ENCODE measurements at places on chromosomes 12 and 14.
A peak's percentile ranks its signal among the peaks of the same experiment; 100 is the strongest.

DNA sequence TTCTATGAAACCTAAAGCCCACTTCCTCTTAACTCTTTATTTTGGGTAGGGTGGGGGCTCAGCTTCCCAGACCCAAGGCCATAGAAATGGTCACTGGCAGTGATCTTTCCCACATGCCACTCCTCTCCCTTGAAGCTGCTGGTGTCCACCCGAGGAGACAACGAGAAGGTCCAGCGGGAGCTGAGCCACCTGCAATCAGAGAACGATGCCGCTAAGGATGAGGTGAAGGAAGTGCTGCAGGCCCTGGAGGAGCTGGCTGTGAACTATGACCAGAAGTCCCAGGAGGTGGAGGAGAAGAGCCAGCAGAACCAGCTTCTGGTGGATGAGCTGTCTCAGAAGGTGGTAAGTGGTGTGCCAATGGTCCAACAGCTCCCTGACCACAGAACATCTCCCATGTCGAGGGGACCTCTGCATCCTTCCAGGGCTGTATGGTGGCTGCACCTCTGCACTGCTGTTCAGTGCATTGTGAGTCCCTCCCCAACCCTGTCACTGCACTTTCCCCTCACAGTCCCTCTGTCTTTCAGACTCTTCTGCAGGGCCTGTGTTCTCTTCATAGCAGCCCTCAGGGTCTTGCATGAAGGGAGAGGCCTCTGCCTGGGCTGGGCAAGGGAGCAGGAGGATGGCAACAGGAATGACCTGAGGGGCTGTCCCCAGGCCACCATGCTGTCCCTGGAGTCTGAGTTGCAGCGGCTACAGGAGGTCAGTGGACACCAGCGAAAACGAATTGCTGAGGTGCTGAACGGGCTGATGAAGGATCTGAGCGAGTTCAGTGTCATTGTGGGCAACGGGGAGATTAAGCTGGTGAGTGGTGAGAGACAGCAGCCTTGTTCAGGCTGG is 18.8 kb upstream of the PIP4K2C start:
- DNase-seq, result no peak

GRCh38 chr12:92562063-92562734 is 140.6 kb upstream of the PLEKHG7 start:
- no peak for DNase-seq

- no peak for DNase-seq
Observed at GRCh38 chr12:52674433-52674775, 5.8 kb downstream of the KRT1 start.

DNA sequence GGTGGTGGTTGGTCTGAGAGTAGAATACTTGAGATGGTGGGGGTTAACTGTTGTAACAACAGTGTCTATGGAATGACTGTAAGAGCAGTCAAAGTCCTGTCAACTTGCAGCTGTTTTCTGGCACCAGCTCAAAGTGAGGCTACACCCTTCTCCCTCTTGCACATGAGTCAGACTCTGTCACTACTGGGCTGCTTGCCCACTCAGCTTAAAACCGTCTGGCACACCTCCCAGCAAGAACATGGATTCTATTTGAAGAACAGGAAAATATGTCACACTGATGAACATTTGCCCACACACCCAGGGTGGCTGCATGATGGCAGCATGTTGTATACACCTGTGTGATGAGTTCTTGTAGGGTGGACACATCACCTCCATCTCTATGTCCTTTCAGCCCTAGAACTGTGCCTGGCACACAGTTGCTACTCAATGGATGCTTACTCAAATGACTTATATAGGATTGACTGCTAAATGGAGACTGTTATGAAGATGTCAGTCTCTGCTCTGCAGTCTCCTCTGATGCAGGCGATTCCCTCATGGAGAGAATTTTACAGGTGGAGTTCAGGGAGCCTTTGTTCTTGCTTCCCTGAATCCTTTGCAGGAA is 19.3 kb upstream of the SERPINA6 start:
- peak; percentile 100 for DNase-seq

Data from NCI-H1694 treated with DMSO at 0.1 percent for 48 hours (cell line).